ENCODE measurements at places on chromosomes 2 and 18.

- H3K27ac ChIP-seq, result no peak overlapping the region
- no peak for DNase-seq
- H3K4me1 ChIP-seq, result peaks cover 2% of the 10 kb centered on the region
- H3K27me3 ChIP-seq, result no peaks in the 10 kb centered on the region
- no peak overlapping the region for H3K4me3 ChIP-seq
These were observed 12.7 kb downstream of the NCK2 start for GRCh38 chr2:105757433-105757832.

DNA sequence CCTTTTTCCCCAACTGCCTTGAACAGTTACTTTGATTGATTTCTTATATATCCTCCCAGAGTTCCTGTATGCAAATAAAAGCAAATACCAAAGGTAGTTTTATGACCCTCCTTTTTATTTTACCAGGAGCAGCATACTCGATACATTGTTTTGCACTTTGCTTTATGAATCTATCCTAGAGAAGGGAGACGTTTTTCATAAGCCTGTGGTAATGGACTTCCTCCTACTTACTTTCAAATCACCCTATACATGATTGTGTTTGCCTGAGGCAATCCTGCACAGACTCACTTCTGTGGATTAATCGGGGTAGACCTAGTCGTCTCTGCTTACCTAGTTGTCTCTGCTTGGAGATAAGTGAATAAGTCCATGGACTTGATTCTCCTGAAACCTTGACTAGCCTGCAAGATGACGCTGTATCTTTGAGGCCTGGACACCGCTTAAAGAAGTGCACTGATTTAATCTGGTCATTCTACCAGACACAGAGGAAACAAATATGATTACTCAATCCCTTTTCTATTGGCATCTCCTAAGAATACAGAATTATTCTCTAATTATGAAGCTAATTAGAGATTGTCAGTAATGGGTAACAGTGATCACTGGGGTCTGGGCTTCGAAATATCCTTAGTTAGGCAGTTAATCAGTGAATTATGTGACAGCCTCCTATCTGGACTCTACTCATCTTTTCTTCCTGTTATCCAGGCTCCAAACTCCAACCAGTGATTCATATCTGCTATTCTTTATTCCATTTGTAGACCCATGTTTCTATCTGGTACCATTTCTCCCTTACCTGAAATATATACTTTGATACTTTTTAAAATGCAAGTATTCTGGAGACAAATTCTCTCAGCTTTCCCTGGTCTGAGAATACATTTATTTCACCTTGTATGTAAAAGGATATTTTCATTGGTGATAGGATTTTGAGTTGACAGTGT is 447.4 kb upstream of the TRIB2 start:
- H3K4me3 ChIP-seq, result no peak overlapping the region
- H3K36me3 ChIP-seq, result no peaks in the 10 kb centered on the region
- no peaks in the 10 kb centered on the region for H3K4me1 ChIP-seq
- H3K27me3 ChIP-seq, result no peaks in the 10 kb centered on the region
- no peak for DNase-seq
- no peak overlapping the region for H3K27ac ChIP-seq

GRCh38 chr2:166458674-166459073 is 35.4 kb downstream of the SCN7A start:
- H3K27ac ChIP-seq, result no peak overlapping the region
- DNase-seq, result no peak
- H3K36me3 ChIP-seq, result no peaks in the 10 kb centered on the region
- no peaks in the 10 kb centered on the region for H3K4me1 ChIP-seq
- H3K27me3 ChIP-seq, result no peaks in the 10 kb centered on the region
- H3K4me3 ChIP-seq, result no peak overlapping the region

- no peak for DNase-seq
- no peak overlapping the region for H3K4me3 ChIP-seq
These were observed 5.7 kb upstream of the C2orf80 start for GRCh38 chr2:208195531-208195930.

DNA sequence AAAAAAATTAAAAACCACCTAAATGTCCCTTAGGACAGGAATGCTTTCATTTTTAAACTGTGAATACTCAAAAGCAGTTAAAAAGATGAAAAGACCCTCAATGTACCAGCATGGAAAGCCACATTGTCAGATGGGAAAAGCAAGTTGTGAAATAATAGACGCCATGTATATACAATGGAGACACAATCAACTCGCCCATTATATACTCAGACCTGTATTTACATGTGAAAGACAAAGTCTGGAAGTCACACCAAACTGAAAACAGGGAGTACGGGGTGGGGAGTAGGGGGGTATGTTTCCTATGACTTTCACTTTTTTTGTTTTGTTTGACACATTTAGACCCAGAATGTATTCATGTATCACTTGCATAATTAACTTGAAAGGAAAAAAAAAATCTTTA is 75.6 kb downstream of the CELF4 start:
- no peaks in the 10 kb centered on the region for H3K36me3 ChIP-seq
- peaks cover 5% of the 10 kb centered on the region for H3K4me1 ChIP-seq
- no peak overlapping the region for H3K4me3 ChIP-seq
- no peak overlapping the region for H3K27ac ChIP-seq

- H3K27ac ChIP-seq, result no peak overlapping the region
- peaks cover 15% of the 10 kb centered on the region for H3K36me3 ChIP-seq
- H3K4me3 ChIP-seq, result no peak overlapping the region
- H3K4me1 ChIP-seq, result no peaks in the 10 kb centered on the region
- DNase-seq, result peak; percentile 32
These were observed 18.6 kb downstream of the BUB1 start for GRCh38 chr2:110659248-110659647.
